ENCODE measurements at places on chromosomes 1 and 21. TPM values are rescaled to one million over a fixed set of nuclear protein-coding genes. Genes with fewer than 3 reads are reported as not detected.
A peak's percentile ranks its signal among the peaks of the same experiment; 100 is the strongest.

- peak; percentile 28 for ATAC-seq
Observed at GRCh38 chr21:32562426-32562825, 22.9 kb downstream of the TCP10L start.

SLC45A3 gene
- total RNA-seq: 0.37 TPM

DNA sequence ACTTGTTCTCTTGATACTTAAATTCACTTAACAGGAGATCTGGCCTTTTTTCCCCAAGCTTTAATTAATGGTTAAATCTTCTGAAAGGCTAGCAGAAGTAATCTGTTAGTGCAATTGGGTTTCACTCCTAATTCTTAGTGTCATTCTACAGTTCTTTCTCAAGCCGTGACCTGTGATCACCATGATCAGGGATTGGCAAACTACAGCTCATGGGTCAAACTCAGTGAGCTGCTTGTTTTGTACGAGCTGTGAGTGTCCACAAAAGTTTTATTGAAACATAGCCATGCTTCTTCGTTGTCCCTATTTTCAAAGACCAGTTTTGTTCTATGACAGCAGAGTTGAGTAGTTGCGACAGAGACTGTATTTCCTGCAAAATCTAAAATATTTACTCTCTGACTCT is 109.4 kb upstream of the KCNJ15 start:
- no peak for ATAC-seq

GRCh38 chr1:19374926-19375325 is 62.8 kb downstream of the SLC66A1 start:
- ATAC-seq: no peak

DNA sequence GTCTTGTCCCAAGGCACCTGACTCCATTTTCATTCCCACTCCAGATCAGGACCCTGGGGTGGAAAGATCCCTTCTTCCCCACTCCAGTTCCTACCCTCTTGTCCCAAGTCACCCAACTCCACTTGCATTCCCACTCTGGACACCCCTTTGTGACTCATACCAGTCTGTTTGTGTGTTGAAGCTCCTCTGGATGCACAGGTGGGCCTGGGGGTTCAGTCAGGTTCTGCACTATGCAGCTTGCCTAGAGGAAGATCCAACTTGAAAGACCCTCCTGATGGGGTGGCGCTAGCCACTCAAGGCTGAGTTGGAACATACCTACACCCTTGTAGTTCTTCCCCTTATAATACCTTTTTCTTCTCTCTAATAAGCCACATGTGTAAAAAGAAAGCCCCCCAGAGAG is 9.8 kb upstream of the ANKRD35 start:
- no peak for ATAC-seq

CITED4 gene
- total RNA-seq: 2.1 TPM

GRCh38 chr1:64864018-64864940 is 102.1 kb downstream of the JAK1 start:
- peak; percentile 88 for ATAC-seq

DNA sequence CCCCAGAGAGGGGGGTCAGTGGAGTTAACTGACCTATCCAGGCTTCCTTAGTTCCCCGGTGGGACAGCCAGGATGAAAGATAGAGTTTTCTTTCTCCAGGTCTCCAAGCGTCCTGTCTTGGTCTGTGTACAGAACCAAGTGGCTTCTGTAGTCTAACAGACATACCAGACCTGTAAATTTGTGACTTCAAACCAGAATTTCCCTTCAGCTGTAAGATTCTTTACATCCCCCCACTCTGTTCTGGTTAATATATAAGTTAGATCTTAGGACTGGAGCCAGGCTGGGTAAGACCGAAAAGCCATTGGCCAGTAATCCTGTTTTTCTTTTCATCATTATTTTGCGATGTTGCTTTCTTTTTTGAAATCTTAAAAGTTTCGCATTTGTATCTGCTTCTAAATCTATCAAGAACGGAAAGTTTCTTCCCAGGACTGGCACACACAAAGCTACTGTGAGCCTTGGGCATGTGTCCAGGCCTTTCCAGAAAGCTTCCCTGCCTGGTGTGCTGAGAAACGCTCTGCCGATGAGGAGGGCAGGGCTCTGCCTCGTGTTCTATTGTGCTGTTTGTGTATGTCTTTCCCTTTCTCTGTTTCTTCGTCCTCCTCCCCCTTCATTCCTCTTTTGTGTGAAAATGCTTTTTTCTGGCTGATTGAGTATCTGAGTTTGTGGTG is 72.3 kb downstream of the RGL1 start:
- no peak for ATAC-seq
